Activated CD4-positive, alpha-beta T cell treated with anti-CD3 and anti-CD28 coated beads, Interleukin-2, amount 10 ng/mL, durations not matched to agents 24 days and 14 days (primary cell): ENCODE measurements at places on chromosomes 7 and 10. TPM values are rescaled to one million over a fixed set of nuclear protein-coding genes. Genes with fewer than 3 reads are reported as not detected.

GRCh38 chr10:78867555-78867939 lies 201.2 kb upstream of the ZMIZ1 start:
- DNase-seq = no peak

- DNase-seq = no peak
These were observed 22.3 kb upstream of the PRRT4 start for GRCh38 chr7:128383776-128384175.

- no peak for DNase-seq
These were observed 761.0 kb upstream of the PHF14 start for GRCh38 chr7:10212649-10213048.

Gene CLDN4
- not detected in 2 replicates for total RNA-seq

- DNase-seq = no peak
These were observed 5.4 kb downstream of the CAV1 start for GRCh38 chr7:116530107-116530820.

DNA sequence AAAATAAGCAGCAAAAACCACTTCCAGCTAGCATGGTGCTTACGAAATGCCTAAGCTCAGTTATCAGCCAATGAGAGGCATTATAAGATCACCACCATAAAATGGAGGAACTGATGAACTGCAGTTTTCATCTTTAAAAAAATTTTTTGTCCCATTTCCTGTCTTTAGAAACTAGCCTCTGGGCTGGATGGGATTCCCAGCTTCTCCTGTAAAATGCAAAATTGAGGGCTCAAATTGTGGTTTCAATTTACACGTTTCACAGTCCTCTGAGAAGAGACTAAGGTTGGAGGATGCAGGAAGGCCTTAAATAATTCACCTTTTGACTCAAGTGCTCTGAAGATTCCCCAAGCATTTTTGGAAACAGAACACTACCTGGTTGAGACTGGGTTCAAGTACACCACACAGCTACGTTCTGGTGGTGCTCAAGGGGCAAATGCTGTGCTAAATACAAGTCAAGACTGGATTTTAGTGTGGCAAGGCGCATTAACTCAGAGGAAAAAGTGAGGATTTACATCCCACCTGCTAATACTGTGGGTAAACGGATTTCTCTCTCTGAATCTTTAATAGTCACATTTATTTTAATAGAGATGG lies 951 bp downstream of the ZNF25 start:
- DNase-seq = peak; percentile 68

DNA sequence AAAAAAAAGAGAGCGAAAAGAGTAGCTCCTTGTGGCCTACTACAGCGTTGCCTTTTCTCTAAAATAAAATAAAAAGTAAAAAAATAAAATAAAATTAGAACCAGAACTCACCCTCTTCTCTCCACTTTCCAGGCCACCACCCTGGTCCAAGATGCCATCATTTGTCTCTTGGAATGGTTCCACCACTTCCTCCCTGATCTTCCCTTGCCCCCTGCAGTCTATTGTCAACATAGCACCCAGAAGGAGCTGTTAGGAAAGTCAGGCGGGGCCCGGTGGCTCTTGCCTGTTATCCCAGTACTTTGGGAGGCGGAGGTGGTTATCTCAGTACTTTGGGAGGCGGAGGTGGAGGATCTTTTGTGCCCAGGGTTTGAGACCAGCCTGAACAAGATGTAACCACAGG lies 7.6 kb upstream of the GRID2IP start:
- peak; percentile 73 for DNase-seq

Gene IDI2
- not detected in 2 replicates for total RNA-seq

- no peak for DNase-seq
These were observed 368.9 kb downstream of the SORCS1 start for GRCh38 chr10:106795619-106796018.

Gene NODAL
- not detected in 2 replicates for total RNA-seq

GRCh38 chr10:84943541-84943940 lies 615.2 kb downstream of the CCSER2 start:
- no peak for DNase-seq

DNA sequence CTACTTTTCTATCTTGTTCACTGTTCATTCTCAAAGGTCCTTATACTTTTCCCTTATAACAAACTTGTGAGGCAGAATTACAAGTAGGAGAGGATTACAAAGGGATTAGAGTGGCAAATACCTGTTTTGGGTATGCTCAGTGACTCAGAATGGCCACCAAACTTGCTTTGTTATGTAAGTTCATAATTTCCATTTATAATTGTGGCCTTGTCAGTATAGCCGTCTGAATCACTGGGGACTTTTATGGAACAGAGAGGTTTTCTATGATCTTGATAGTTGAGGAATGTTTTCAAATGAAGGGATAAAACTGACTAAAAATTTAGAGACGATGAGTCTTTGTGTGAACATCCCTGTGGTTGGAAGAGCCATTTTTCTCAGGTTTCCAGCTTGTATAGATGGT lies 116.2 kb downstream of the SND1 start:
- DNase-seq = no peak

Gene KNDC1
- total RNA-seq = 0.19 and 0.21 TPM in 2 replicates

DNA sequence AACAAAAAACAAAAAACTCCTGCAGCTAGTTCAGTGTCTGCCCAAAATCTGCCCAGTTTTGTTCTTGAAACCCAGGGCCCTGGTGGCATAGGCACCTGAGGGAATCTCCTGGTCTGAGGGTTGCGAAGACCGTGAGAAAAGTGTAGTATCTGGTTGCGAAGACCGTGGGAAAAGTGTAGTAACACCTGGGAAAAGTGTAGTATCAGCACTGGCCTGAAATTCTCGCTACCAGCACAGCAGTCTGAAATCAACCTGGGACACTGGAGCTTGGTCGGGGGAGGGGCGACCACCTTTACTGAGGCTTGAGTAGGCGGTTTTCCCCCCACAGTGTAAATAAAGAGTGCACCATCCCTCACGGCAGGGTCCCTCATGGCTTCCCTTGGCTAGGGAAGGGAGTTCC lies 82.5 kb upstream of the SP4 start:
- no peak for DNase-seq

Gene CAMK1D
- 5.6 and 6.6 TPM in 2 replicates for total RNA-seq

GRCh38 chr10:4755286-4755989 lies 70.6 kb upstream of the AKR1E2 start:
- no peak for DNase-seq

- DNase-seq = no peak
These were observed 284.7 kb upstream of the AKR1E2 start for GRCh38 chr10:4541292-4541691.

DNA sequence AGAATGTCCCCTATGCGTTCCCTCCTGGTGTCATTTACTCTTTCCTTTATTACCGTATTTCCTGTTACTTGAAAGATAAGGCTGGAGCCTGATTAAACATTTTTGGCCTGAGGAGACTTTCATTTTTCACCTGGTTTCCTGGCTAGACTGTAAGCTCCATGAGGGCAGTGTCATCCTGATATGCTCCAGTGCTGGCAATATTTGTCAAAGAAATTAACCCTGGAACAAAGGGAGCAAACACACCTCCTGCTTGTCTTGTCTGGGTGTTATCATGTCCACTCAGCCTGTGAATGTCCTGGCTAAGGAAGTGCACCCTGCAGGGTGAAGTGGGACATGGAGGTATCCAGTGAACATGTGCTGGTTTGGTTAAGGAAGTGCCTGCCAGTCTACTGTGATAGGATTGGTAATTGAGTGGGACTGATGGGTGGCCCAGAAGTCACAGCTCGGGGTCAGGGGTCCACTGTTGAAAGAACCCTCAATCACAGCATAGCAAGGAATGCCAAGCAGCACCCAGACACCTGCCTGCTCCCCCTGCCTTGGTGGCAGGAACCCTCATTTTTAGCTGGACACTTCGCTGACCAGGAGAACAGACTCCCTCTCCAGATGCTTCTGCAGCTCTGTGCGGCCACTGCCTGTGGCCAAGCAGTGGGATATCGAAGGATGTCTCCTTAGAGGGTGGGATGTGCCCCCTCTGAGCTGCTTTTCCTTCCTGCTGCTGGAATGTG lies 20.9 kb upstream of the PPIA start:
- DNase-seq = no peak

Gene SORCS1
- not detected in 2 replicates for total RNA-seq

- no peak for DNase-seq
These were observed 11.4 kb downstream of the MTURN start for GRCh38 chr7:30146127-30146612.

Gene EPO
- total RNA-seq = 0.40 TPM in 1 of 2 replicates, not detected in the other

DNA sequence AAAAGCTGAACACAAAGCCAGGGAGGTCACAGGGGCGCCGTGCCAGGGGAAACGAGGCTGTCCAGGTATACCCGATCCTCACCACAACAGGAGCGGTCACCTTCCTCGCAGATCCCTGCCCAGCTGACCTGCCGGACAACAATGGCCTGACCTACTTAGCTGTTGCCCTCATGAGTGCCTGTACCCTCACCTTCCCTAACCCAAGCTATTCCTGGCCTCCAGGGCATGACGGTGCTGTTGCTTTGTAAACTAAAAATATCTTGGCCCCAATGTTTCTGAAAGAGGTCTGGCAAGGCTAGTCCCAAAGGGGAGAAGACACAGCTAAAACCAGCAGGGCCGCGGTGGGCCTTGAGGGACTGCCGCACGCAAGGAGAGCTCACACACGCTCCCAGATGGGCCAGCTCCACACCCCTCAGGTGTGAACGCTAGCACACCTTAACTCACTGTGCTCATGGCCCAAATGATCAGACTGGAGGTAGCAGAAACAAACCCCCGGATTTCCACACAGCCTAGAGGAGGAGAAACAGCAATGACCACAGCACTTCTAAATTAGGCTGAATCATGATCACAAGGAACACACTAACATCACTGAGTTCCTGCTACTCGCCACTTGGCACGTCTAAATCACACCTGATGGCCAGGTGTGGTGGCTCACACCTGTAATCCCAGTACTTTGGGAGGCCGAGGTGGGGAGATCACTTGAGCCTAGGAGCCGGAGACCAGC lies 66.3 kb upstream of the CYTH3 start:
- DNase-seq = no peak

- no peak for DNase-seq
These were observed 176.9 kb upstream of the COL1A2 start for GRCh38 chr7:94217766-94218165.

Gene LRRC61
- 26.8 and 27.5 TPM in 2 replicates for total RNA-seq

Gene EIF3A
- total RNA-seq = 179 and 183 TPM in 2 replicates

DNA sequence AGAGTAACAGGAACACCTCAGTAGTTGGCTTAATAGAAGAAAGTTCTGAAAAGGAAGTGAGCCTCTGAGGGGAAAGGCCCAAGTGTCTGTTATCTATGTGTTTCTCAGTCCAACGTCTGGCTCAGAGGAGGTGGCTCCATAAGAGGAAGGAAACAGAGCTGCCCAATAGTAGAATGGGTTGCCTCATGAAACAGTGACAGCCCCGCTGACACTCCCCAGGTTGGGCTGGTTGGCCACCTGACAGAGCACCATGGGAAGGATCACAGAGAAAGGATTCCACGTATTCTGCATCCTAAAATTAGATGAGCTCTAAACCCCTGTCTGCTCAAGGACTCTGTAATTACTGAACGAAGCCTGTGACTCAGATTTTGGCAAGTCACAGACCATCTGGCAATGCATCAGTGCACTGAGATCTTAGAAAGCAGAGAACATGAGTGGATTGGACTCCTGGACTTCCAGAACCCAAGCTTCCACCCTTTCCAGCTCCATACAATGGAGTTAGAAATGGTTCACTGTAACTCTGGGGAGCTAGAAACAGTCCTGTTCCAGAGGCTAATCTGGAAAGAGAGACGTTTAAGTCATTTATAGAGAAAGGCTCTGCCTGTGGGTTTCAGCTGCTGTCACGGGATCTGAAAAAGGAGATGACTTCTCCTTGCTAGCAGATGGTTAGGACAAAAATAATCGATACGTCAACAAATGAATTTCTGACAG lies 2.9 kb downstream of the PKD2L1 start:
- peak; percentile 86 for DNase-seq

GRCh38 chr10:26781797-26782196 lies 79.0 kb downstream of the ABI1 start:
- DNase-seq = no peak

DNA sequence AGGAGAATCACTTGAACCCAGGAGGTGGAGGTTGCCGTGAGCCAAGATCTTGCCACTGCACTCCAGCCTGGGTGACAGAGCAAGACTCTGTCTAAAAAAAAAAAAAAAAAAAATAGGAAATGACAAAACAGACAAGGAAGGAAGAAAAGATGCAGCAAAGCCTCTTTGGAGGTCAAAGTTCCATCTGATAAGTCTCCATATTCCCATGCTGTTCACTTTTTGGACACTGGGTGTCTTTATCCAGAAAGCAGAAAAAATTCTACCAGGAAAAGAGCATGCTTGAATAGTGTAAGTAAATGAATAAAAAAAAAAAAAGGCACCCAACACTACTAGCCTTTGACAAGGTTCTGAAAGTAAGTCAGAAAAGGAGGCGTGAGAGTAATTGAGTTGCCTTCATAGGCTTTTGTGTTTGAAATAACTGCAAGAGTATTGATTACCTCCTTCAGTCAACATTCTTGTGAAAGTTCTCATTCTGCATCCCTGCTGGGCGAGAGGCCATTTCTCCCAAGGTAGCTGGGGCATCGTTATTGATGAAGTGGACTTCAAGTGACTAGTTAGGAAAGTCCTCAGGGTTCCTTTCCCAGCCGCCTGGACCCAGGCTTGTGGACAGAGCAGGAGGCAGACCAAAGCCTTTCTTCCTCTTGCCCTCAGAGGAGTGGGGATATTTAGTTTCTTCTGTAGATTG lies 133.3 kb upstream of the KIF5B start:
- no peak for DNase-seq

- no peak for DNase-seq
These were observed 249.5 kb downstream of the RPS24 start for GRCh38 chr10:78283069-78283682.

- DNase-seq = no peak
These were observed 18.8 kb downstream of the NEBL start for GRCh38 chr10:20877986-20878983.

DNA sequence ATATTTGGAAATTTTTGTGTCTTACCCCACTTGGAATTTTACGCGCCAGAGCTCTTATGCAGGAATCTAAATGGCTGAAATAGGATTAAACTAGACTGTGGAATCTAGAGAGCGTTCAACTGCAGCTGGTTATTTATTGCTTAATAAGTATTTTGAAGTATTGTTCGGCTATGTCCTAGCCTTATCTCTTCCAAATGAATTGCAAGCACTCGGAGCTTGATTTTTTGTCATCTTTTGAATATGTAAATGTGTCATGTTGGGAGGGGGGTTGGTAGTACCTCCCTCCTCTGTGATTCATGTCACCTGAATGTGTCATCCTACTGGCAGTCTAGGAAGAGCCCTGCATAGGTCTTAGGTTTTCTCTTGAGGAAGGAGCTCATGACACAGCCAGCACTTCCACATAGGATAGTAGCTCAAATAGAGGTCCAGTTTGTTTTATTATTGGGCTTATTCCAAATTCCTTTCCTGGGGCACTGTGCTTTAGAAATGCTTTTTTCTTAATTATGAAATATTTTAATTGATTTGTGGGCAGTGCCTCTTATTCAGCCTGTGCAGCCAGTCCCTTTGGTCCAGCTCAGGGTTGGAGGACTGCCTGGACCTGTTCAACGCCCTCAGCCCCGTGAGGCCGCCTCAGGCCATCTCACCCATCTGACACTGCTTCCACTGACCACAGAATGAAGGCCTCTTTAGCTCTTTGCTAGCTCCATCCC lies 22.5 kb upstream of the TRIL start:
- no peak for DNase-seq

GRCh38 chr7:81206667-81207360 lies 288.0 kb upstream of the SEMA3C start:
- no peak for DNase-seq
